ENCODE measurements at places on chromosomes 5 and 9.

- ATAC-seq = no peak
Observed at GRCh38 chr5:107943923-107944322, 273.2 kb upstream of the EFNA5 start.

- ATAC-seq = no peak
Observed at GRCh38 chr5:55071413-55071812, 31.0 kb upstream of the GZMA start.

GRCh38 chr5:65721050-65721719 lies 724 bp downstream of the SGTB start:
- peak; percentile 57 for ATAC-seq

- no peak for ATAC-seq
Observed at GRCh38 chr9:109887079-109887478, 107.1 kb downstream of the PALM2AKAP2 start.

DNA sequence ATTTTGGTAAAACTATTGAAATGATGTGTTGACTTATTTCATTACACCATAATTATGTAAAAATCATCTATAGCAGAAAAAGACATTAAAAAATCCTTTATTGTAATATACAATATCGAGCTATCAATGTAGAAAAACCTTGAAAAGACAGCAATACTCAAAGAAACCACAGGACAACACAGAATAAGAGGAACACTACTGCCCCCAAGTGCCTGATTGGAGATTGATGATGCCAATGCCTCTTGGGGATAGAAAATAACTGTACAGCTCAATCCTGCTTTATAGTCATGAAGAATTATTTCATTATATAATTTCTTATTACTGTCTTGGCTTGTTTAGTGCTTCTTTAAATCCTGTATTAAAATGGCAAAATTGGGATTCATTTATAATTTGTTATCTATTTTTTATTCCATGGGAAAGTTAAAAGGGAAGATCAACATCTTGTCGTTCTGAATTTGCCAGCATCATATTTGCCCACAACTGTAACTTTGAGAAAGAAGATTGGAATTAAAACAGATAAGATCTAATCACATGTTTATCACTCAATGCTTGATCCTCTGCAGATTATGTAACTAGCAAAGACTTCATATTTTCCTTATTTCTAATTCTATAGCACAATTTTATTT lies 337.5 kb downstream of the CDH9 start:
- ATAC-seq = no peak

DNA sequence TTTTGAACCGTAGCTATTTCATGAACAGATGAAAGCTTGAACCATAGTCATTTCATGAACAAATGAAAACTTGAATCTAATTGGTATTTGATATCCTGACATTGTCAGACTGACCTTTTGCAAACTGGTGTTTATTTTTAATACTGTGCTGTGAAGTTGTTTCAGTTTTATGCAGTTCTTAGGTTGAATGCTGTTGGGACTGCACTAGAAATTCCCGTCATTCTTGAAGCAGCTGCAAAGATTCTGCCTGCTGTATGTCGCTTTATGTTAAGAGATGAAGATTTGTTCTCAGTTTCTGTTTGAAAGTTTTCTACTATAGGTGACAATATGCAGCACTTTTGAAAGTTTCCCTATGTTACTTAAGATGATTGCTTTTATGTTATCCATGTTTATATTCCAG lies 22.5 kb upstream of the FAM120AOS start:
- no peak for ATAC-seq

DNA sequence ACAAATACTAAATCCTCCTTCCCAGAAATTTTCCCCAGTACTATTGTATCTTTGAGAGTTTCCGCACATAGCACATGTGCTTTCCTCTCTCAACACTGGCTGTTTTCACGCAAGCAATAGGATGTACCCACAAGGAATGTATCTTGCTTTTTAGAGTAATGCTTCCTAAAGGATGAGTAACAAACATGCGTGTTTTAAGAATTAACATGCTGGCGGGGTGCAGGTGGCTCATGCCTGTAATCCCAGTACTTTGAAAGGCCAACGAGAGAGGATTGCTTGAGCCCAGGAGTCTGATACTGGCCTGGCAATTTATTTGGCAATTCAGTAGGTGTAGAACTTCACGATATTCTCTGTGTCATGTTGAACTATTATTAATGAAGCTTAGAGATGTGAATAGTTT lies 4.6 kb downstream of the RUFY1 start:
- ATAC-seq = no peak

DNA sequence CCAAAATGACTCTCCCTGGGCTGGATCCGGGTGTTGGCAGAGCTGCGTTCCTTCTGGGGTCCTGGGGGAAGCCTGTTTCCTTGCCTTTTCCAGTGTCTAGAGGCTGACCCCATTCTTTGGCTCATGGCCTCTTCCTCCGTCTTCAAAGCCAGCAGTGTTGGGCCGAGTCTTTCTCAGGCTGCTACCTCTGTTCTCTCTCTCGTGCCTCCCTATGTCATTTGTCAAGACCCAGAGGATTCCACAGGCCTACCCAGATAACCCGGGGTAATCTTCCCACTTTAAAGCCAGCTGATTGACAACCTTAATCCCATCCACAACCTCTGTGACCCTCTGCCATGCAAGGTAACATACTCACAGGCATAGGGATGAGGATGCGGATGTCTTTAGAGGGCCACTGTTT lies 55.0 kb upstream of the KCNMB1 start:
- ATAC-seq = no peak

- ATAC-seq = no peak
Observed at GRCh38 chr5:126963822-126964375, 66.5 kb downstream of the MARCHF3 start.

- ATAC-seq = no peak
Observed at GRCh38 chr9:124381170-124381945, 33.9 kb downstream of the PSMB7 start.

DNA sequence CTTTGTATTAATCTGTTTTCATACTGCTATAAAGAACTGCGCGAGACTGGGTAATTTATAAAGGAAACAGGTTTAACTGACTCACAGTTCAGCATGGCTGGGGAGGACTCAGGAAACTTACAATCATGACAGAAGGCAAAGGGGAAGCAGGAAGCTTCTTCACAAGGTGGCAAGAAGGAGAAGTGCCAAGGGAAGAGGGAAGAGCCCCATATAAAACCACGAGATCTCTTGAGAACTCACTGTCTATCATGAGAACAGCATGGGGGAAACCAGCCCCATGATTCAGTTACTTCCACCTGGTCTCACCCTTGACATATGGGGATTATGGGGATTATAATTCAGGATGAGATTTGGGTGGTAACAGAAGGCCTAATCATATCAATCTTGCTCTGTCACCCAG lies 60.9 kb upstream of the CHD1 start:
- ATAC-seq = no peak

DNA sequence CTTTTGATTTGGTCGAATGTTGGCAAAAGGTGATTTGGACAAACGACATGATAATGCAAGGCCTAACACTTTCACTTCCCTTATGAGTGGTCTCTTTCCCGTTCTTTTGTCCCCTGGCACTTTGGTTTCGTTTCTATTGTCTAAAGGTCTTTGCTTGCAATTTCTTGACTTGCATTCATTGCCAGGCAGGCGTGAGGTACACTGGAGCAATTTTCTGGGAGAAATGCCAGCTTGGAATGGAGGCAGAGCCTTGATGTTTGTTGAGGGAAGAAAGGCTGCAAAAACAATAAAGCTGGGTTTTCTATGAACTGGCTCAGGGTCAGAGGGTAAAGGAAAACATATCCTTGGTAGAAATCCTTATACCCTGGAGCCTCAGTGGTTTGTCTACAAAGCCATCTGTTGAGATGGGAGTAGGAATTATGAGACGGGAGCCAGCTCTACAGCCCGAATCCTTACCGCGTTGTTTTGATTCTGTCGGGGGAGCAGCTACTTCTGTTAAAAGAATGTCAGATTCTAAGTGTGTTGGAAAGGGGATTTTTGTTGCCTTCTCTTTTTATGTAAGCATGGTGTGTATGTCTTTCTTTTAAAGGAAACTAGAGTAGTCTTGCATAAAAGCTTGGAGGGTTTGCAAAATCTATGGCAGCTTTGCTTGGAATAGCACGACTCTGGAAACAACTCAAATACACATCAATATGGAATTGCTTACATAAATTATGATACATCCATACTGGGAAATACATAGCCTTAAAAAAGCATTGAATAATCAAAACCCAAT lies 158.9 kb downstream of the RMI1 start:
- no peak for ATAC-seq

GRCh38 chr9:86768709-86769108 lies 178.6 kb downstream of the GAS1 start:
- ATAC-seq = no peak

DNA sequence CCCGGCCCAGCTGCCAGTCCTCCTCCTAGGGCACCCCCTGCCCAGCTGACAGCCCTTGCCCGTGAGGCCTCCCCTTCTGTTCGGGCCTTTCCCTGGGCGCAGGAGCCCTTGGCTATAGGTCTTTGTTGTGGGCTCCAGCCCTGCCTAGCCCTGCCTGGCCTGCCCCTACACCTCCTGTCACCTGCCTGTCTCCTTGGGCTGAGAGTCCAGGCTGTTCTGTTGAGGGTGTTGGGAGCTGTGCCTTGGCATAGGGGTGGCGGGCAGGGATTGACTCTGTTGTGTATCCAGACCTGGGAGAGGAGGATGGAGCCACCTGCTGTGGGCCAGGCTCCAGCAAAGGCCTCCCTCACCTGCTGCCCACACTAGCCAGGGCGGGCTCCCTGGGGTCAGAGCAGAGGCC lies 11.6 kb downstream of the FCN2 start:
- ATAC-seq = no peak

- no peak for ATAC-seq
Observed at GRCh38 chr9:134739660-134739968, 98.0 kb downstream of the COL5A1 start.

- ATAC-seq = no peak
Observed at GRCh38 chr9:71984403-71984802, 73.0 kb downstream of the C9orf85 start.

- no peak for ATAC-seq
Observed at GRCh38 chr5:68054638-68055037, 160.9 kb upstream of the PIK3R1 start.

DNA sequence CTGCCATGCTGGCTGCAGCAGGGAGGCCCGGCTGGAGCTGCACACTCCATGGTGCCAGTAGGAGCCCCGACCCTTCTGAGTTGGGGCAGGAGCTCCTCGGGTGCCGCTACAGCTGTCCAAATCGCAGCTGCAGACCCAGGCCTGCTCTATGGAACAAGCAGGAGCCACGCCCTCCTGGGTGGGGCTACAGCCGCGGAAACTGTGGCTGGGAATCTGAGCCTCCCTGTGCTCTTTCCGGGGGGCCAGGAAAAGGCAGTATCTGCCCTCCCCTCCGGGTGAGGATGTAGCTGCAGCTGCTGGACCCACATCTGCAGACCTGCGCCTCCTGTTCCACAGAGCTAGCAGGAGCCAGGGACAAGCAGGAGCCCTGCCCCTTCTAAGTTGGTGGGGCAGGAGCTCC lies 278.9 kb upstream of the ACTBL2 start:
- no peak for ATAC-seq

GRCh38 chr9:133826289-133827085 lies 88.3 kb upstream of the SARDH start:
- ATAC-seq = no peak

DNA sequence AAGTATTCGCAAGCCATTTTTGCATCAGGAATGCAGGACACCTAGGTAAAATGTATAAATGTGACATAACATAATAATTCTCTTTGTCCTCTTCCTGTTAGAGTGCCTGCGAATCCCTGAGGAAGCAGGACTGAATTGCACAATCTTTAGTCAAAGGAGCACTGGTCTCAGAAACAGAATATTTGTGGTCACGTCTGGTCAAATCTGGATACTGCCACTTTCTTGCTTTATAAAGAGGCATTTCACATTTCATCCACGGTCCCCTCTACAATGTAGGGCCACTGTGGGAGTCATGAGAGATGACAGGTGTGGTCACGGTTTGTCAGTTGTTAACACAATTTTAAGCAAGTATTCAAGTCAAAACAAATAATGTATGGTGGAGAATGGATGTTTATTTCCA lies 564.0 kb downstream of the IRX1 start:
- no peak for ATAC-seq

- ATAC-seq = peak; percentile 64
Observed at GRCh38 chr9:120619751-120620655, 40.0 kb upstream of the CDK5RAP2 start.

- ATAC-seq = no peak
Observed at GRCh38 chr9:91944711-91945110, 5.3 kb downstream of the ROR2 start.

GRCh38 chr5:10018201-10019069 lies 231.3 kb downstream of the ATPSCKMT start:
- ATAC-seq = no peak

Data from stimulated activated memory B cell treated with anti-CD40 and anti-IgM and Interleukin-4, amounts not matched to agents 10 μg/mL and 1 μg/mL and 100 μg/mL, for 72 hours (primary cell).